ENCODE measurements at places on chromosomes 13 and 19.

DNA sequence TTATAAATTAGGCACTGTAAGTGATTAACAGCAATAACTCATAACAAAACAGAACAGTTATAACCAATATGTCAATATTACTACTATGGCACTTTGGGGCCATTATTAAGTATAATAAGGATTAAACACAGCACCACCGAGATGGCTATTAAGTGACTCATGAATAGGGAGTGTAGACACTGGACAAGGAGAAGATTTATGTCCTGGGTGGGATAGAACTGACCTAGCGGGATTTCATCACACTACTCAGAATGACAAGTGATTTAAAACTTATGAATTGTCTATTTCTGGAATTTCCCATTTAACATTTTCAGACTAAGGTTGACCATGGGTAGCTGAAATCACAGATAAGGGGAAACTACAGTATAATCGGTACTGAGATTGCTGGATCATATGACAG lies 79.0 kb upstream of the SLC7A1 start:
- DNase-seq, result no peak

GRCh38 chr19:30890033-30890432 lies 459.2 kb downstream of the TSHZ3 start:
- no peak for DNase-seq

- DNase-seq, result no peak
Measured at GRCh38 chr19:483332-484072, 12.8 kb upstream of the MADCAM1 start.

- DNase-seq, result no peak
Measured at GRCh38 chr13:107742544-107742943, 472.8 kb downstream of the LIG4 start.

GRCh38 chr19:42270346-42271044 lies 1.4 kb downstream of the CIC start:
- DNase-seq, result no peak

- DNase-seq, result no peak
Measured at GRCh38 chr13:76830805-76831204, 55.4 kb downstream of the KCTD12 start.

GRCh38 chr19:36377541-36378178 lies 1.3 kb downstream of the ZFP14 start:
- DNase-seq, result no peak

DNA sequence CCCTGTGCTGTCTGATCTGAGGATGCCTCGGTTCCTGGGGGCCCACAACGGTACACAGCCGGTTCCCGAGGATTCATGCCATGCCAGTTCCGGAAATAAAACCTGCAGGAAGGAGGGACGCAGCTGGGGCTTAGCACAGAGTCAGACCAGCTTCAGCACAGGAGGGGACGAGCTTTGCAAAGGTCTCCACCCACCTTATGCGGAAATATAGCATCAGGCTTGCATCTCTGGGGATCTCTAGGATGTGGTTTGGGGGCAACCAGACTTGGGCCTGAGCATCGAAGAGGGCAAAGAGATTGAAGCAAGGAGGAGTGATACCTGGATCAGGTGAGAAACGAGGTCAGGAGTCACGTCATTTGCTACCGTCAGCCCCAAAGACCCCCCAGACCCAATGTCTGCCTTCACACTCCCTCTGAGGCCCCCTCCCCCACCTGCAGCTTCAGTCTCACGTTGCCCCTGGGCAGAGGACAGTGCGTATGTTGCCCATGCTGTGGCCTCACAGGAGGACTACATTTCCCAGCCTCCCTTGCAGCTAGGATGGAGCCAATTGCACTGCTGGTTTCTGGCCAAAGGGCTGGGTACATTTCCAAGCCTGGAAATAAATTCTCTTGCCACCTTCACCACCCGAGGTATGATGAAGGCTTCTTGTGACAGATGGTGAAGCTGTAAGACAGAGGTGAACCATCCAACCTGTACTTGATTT lies 12.1 kb downstream of the TYK2 start:
- no peak for DNase-seq

DNA sequence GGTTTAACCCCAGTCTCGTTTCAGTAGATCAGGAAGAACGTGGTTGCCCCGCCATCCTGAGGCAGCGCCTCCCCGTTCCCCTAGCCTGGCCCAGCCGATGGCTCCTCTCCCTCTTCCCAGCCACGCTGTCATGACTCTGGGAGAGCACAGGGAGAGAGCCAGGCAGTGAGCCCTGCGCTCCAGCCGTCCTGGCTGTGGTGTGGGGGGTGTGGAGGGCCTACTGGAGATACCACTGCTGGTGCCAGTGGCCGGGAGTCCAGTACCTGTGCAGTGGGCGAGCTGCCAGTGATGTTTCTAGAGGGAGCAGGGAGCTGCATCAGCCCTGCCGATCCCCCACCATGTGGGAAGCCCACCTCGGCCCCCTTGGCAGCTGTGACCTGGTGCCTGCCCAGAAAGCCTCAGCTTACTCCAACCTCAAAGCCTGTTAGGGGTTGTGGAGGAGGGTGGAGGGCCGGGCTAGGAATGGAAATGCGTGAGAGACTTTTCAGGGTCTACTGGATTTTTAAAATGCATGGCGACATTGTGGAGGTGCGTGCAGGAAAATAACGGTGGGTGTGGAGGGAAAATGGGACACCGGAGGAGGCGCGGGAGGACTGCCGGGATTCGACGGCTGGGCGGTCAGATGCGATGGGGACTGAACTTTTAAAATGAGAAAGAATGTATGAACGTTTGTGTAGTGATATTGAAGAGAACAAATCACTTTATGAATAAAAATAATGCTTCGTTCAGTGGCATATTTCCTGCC lies 4.9 kb downstream of the TEX29 start:
- no peak for DNase-seq

GRCh38 chr19:56156768-56157167 lies 15.7 kb downstream of the ZNF444 start:
- no peak for DNase-seq

DNA sequence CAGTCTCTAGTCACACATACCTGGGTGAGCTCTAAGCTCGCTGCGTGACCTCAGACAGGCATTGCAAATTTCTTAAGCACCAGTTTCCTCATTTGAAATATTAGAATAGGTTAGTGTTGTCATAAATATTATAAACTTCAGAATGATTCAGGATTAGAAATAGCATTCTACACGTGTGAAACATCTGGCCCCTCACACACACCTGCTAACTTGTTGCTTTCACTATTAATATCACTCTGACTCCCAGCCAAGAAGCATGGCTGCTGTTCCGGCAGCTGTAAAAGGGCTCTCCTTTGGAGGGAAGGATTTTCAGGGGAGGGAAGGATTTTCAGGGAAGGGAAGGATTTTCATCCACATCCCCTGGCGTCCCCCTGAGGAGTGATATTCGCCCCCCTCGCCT lies 161.3 kb upstream of the GPR12 start:
- no peak for DNase-seq

- DNase-seq, result peak; percentile 38
Measured at GRCh38 chr13:92460479-92460878, 766.1 kb upstream of the GPC6 start.

DNA sequence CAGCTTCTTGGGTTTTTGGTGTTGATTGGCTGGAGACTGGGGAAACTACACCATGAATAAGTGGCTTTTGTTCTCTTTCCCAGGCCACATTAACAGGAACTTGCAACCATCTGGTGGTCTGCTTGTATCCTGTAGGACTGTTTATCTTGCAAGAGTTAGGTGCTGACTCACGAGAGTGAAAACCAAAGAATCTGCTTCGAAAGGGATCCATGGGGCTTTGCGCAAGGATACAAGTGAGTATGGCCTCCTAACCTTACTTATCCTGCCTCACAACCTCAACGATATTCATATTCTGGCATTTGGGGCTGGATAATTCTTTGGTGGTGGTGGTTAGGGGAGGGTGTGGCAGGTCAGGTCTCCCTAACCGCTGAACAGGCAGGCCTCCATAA lies 4.7 kb upstream of the SIGLECL1 start:
- DNase-seq, result no peak

DNA sequence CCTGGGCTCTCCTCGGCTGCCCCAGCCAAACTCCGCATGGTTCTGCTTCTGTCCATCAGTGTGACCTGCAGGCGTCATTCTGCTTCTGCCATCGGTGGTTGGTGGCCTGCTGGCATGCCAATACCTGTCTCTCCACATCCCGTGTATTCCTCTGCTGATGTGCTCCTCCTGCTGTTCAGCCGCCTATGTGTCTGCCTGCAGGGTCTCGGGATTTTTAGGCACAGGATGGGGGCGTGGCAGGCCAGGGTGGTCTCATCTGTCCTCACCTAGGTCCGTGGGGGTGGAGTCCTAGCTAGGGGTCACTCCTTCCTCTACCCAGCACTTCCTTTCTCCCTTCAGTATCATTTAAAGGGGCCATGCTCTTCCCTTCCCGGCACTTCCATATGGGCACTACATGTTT lies 33.0 kb upstream of the SGCG start:
- DNase-seq, result no peak

- no peak for DNase-seq
Measured at GRCh38 chr19:36604656-36605100, 435 bp upstream of the ZNF382 start.

GRCh38 chr19:55362174-55362989 lies 678 bp downstream of the GARIN5B start:
- DNase-seq, result no peak

DNA sequence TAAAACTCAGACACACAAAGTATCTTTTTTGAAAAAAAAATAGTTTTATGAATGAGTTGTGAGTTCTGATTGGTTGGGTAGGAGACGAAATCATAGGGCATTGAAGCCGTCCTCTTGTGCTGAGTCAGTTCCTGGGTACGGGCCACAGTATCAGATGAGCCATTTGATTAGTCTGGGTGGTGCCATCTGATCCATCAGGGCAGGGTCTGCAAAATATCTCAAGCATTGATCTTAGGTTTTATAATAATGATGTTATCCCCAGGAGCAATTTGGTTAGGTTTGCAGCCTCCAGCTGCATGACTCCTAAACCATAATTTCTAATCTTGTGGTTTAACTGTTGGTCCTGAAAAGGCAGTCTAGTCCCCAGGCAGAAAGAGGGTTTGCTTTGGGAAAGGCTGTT lies 1310.6 kb downstream of the SLITRK1 start:
- no peak for DNase-seq

- DNase-seq, result no peak
Measured at GRCh38 chr19:52670046-52670445, 31.9 kb upstream of the ZNF83 start.

GRCh38 chr13:93700115-93700514 lies 473.5 kb downstream of the GPC6 start:
- no peak for DNase-seq

DNA sequence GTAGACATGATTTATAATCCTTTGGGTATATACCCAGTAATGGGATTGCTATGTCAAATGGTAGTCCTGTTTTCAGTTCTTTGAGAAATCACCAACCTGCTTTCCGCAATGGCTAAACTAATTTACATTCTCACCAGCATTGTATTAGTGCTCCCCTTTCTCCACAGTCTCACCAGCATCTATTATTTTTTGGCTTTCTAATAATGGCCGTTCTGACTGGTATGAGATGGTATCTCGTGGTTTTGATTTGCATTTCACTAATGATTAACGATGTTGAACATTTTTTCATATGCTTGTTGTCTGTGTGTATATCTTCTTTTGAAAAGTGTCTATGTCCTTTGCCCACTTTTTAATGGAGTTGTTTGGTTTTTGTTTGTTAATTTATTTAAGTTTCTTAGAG lies 165.1 kb downstream of the PDS5B start:
- DNase-seq, result no peak

DNA sequence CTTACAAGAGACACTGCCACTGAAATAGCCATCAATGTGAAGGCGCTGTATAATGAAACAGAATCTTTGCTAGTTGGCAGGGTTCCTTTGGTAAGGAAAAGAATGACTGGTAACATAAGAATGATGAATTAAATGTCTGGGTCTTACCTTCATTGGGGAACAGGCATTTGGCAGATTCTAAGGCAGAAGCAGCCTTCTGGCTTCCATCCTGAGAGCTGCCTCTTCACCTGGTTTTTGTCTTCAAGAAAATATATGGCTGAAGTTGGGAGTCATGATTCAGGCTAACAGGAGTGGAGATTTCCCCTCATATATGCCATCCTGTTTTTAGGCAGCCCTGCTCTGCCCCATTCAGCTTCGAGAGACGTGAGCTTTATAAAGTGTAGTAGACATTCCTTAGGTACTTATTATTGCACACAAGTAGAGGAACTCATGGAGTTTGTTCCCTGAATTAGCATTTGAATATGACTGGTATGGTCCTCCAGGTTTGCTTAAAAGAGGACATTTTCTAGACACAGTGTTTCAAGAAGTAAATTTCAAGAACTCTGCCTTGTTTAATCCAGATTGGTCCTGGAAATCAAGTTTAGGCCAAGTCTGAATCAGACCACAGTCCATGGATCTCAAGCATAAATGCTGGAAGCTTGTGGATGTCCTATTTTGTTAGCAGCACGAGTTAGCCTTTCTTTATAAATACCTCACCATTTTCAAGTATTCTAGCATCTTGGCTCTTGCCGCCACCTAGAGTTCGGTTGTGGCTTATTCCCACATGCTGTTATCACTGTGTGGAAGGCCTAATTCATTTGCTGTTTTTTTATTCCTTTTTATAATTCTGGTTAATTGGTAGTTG lies 56.2 kb upstream of the AKAP11 start:
- no peak for DNase-seq

DNA sequence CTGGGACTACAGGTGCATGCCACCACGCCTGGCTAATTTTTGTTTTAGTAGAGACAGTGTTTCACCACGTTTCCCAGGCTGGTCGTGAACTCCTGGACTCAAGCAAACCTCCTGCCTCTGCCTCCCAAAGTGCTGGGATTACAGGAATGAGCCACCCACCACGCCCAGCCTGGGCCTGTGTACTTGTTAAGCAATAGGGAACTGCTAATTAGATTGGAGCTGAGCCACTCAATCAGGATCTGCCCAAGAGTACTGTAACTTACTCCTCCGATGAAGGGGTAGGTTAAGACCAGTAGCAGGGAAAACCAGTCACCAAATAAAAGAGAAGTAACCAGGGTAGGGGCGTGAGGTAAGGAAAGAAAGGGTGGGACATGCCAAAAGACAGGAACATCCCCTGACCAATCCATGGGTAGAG lies 2.3 kb downstream of the DDX39A start:
- no peak for DNase-seq

DNA sequence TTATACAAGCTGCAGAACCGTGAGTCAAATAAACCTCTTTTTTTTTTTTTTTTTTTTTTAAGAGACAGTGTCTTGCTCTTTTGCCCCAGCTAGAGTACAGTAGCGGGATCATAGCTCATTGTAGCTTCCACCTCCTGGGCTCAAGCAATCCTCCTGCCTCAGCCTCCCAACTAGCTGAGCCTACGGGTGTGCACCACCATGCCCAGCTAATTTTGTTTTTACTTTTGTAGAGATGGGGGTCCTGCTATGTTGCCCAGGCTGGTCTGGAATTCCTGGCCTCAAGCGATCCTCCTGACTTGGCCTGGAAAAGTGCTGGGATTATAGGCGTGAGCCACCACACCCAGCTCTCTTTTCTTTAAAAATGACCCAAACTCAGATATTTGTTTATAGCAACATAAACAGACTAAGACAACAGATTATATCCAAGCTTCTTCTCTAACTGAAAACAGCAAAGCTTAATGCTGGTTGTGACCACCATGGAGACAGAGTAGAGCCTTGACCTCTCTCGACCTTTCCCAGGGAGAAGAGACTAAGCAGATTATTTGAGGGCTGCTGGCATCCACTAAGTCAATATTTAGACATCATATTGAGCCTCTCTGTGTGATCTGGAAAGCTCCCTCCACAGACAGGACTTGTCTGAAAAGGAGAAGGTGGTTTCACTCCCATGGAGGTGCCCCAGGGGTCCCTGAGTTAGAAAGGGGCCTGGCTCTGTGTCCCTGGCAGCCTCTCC lies 150.0 kb downstream of the KCTD15 start:
- DNase-seq, result no peak
